ENCODE measurements at places on chromosomes 3 and 15.

- DNase-seq, result no peak
Measured at GRCh38 chr3:183546625-183547024, 8.9 kb downstream of the KLHL6 start.

GRCh38 chr3:36877930-36878685 is 66.7 kb downstream of the TRANK1 start:
- DNase-seq, result no peak

DNA sequence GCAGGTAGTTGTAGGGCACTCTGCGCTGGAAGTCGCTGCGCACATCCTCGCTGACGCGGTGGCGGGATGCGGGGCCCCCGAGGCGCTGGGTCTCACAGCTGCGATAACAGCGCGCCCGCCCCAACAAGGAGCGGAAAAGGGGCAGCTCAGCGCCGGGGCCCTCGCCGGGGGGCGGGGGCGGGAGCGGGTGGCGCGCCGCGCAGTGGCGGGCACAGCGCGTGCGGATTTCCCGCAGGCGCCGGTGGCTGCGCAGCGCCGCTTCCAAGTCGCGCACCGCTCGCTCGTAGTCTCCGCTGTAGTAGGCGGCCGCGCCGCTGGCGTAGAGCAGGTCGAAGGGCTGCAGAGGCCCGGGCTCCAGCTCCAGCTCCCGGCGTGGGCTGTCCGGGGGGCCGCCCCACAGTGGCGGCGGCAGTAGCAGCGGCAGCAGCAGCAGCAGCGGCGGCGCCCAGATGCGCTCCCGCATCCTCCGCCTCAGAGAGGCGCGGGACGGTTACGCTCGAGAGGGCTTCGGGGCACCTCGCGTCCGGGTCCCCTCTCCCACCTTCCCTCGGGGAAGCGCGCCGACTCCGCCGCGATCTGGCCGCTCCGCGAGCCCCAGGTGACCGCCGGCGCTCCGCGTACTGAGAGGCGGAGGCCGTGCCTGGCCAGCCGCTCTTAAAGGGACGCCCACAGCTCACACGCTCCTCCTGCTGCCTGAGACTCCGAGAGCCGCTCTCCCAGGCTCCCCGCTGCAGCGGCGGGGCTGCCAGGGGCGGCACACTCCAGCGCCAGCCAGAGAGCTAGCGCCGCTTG is at the start of gene P3H2:
TSS of gene P3H2 (minus strand) at position 629 of the 792 bp plus-strand sequence. CDS start at position 463, 166 bp downstream.
- peak; percentile 83 for DNase-seq

- no peak for DNase-seq
Measured at GRCh38 chr3:106261396-106261795, 392.6 kb upstream of the CBLB start.

DNA sequence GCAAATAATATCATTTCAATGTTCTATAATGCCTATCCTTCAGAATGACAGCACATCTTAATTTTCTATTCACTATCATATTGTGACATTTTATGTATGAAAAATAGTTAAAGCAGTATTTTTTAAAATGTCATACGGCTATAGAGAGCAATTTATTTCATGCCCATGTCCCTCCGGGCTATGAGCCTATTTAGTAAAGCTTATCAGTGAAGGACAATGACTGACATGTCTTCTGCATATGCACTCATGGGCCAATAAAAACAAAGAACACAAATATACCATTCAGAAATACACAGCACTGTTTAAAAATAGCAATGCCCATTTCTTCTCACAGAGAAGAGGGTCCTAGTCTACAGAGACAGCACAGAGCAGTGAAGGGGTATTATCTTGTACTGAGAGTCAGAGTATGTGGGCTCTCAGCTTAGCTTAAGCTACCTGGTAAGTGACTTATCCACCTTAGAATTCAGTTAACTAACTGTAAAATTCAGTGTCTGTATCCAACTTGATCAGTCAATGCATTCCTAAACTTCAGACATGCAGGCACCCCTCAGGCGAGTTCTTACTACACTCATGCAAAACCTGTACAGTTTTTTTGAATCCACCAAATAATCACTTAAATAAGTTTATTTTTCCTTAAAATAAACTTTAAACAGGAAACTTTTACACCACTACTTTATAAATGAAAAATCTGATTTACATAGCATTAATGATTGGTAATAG is 9.0 kb downstream of the GOLIM4 start:
- DNase-seq, result no peak

DNA sequence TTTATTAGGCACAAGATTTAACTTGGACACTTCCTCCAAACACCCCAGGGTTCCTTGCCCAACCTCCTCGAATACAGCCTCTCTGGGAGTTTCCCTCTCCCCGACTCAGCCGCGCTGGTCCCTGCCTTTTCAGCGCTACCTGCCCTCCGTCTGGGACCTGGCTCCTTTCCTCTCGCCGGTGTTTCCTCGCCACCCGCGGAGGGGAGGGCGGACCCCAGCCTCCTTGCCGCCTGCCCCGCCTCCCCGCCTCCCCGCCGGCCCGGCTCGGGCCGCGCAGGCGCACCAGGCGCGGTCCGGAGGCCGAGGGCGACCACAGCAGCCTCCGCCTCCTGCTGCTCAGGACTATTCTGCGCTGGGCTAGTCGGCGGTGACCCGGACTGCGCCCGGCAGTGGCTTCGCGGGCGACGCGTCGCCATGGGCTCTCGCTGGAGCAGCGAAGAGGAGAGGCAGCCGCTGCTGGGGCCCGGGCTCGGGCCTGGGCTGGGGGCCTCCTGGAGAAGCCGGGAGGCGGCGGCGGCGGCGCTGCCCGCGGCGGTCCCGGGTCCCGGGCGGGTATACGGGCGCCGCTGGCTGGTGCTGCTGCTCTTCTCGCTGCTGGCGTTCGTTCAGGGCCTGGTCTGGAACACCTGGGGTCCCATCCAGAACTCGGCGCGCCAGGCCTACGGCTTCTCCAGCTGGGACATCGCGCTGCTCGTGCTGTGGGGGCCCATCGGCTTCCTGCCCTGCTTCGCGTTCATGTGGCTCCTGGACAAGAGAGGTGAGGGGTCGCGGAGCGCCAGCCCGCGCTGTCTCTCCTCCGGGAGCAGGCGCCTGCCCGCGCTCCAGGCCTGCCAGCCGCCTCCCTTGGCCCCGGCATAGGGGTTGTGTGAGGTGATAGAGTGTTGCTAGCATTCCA is at the start of gene SLC49A4:
TSS of gene SLC49A4 (plus strand) at position 291 of the 895 bp plus-strand sequence. CDS start at position 415, 124 bp downstream.
- peak; percentile 83 for DNase-seq

GRCh38 chr3:55075846-55076245 is 148.0 kb upstream of the LRTM1 start:
- no peak for DNase-seq

GRCh38 chr3:14461748-14462324 is 59.4 kb downstream of the SLC6A6 start:
- DNase-seq, result peak; percentile 81

- no peak for DNase-seq
Measured at GRCh38 chr15:65743637-65744252, 48.3 kb downstream of the DENND4A start.

DNA sequence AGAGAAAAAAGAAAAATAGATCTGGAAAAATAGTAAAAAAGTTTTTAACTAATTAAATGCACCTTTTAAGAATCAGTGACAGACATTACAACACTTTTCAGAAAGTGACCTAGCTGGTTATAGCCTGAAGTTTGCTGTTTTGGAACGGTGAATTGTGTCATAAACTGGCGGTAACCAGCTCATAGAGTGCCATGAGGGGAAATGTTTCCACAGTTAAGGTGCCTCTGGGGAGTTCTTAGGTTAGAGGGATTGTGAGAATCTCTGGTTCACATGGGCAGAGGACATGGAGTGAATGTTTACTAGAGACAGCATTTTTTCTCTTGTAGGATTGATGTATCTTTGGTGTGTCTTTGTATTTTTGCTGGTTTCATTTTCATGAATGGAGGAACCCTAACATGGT is 2.8 kb downstream of the TBC1D23 start:
- DNase-seq, result no peak

DNA sequence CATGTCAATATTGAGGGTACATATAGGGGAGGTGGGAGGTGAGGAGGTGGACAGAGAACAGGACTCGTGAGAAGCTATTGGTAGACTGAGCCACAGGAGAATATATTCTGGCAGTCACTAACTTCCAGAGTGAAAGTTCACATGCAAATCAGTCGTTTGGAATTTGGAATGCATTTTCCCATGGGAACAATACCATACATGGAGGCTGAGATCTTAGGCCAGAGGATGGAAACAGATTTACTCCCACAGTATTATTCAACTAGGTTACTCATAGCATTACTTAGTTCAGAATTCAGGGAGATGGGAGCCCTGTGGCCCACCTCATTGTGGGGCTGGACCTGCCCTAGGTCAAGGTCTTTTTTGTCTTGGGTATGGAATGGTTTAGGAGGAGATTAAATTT is 36.4 kb upstream of the ABHD2 start:
- no peak for DNase-seq

- DNase-seq, result peak; percentile 35
Measured at GRCh38 chr15:72116731-72117485, 1.0 kb downstream of the MYO9A start.

DNA sequence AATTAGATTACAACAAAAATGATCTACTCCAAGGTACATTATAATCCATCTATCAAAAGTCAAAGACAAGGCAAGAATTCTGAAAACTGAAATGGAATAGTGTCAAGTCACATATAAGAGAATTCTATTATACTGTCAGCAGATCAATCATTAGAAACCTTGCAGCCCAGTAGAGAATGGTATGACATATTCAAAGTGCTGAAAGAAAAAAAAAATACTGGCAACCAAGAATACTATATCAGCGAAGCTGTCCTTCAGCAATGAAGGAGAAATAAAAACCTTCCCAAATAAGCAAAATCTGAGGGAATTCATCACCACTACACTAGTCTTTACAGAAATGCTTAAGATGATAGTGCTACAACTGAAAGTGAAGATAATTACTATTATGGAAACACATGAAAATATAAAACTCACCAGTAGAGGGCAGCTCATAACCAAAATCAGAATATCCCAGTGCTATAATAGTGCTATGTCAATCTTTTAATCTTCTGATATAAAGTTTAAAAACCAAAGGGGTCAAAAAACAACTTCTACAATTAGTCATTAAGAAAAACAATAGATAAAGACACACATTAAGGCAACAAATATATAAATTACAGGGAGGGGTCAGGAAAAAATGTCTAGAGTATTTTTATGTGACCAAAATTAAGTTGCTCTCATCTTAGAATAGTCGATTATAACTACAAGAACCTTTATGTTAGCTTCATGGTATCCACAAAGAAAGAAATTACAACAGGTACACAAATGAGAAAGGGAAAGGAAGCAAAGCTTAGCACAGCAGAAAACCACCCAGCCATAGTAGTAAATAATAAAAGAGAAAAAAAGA is 190.7 kb upstream of the CNTN6 start:
- no peak for DNase-seq

DNA sequence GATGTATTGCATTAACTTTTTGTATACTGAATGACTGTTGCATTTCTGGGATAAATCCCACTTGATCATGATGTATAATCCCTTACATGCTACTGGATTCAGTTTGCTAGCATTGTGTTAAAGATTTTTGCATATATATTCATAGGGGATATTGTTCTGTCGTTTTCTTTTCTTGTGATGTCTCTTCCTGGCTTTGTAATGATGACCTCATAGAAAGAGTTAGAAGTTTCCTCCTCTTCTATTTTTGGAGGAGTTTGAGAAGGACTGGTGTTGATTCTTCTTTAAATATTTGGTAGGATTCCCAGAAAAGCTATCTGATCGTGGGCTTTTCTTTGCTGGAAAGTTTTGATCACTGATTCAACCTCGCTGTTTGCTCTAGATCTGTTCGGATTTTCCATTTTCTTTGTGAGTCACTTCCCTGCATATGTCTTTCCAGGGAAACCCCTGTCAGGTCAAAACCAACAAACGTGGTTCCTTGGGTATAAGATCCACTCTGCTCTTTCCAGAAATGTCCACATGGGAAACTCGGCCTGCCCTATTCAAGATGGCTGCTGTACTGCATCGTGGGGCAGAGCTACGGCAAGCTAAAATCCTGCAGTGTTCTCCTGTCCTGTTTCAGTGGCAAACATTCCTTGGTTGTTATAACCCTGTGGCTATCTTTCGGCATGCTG is 120.4 kb downstream of the GABRG3 start:
- DNase-seq, result no peak

DNA sequence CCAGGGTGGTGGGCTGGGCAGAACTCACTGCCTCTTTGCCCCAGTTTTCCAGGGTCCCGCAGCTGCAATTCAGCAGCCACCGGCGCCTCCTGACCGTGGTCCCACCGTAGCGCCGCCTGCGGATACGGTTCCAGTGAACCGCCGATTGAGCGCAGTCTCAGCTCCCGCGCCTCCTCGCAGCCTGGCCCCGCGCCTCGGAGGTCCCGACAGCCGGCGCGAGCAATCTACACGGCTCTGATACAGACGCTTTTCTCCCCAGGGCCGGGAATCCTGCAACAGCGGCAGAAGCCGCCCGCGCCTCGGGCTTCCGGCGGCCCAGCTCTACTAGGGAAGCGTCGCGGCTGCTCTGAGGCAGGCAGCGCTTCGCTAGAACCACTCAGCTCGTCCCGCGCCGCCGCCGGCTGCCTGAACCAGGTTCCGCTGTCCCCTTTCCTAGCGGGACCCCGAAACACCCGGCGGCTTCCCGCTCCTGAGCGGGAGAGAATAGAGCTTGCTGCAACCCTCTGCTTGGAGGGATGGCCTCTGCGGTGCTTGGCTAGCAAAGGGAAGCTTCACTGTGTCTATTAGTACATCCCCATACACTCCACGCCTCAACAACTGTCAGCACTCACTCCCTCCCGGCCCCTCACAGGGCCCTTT is 3.1 kb downstream of the FOXL2NB start:
- no peak for DNase-seq

Data from HTR-8/SVneo (cell line).